ENCODE measurements at places on chromosomes 3 and 15.

DNA sequence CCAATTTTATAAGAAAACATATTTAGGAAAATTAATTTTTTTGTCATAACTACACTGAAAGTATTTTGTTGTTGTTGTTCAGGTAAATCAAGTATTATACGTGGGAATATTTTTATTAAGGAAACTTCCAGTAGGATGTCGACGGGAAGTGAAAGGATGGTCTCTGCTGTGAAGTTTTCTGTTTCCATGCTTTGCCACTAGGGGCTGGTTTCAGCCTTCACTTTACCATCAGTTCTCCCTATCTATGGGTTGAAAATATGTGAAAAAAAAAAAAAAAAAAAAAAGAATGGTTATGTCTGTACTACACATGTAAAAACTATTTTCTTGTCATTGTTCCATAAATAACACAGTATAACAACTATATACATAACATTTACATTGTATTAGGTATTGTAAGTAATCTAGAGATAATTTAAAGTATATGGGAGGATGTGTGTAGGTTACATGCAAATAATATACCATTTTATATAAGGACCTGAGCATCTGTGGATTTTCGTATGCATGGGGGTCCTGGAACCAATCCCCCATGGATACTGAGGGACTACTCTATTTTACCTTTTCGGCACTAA lies 136.7 kb downstream of the SMAD6 start:
- no peak for DNase-seq

DNA sequence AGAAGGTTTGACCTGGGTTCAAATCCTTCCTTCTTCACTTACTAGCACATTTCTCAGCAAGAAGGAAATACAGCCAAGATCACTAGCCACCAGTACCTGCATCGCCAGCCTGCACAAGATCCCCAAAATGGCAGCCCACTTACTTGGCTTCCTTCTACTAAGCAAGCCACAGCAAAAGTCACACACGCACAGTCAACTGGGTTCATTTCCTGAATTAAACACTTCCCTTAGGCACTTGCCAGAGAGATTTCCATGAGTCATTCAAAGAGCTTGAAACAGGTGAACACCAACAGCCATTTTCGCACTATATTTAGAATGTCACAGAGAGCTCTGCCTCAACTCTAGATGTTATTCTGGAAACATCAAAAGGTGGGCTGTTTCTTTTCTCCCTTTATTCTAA lies 42.6 kb downstream of the MGLL start:
- no peak for DNase-seq

- no peak for DNase-seq
Observed at GRCh38 chr3:77718311-77718710, 678.4 kb downstream of the ROBO2 start.

- DNase-seq, result no peak
Observed at GRCh38 chr15:51403946-51404695, 62.7 kb downstream of the GLDN start.

Measured in CD4-positive, alpha-beta T cell treated with Interleukin-17A for 1 hour (primary cell).